ENCODE measurements at places on chromosomes 6 and 20.

GRCh38 chr6:5665173-5665572, 341.6 kb downstream of the NRN1 start:
- DNase-seq: no peak

DNA sequence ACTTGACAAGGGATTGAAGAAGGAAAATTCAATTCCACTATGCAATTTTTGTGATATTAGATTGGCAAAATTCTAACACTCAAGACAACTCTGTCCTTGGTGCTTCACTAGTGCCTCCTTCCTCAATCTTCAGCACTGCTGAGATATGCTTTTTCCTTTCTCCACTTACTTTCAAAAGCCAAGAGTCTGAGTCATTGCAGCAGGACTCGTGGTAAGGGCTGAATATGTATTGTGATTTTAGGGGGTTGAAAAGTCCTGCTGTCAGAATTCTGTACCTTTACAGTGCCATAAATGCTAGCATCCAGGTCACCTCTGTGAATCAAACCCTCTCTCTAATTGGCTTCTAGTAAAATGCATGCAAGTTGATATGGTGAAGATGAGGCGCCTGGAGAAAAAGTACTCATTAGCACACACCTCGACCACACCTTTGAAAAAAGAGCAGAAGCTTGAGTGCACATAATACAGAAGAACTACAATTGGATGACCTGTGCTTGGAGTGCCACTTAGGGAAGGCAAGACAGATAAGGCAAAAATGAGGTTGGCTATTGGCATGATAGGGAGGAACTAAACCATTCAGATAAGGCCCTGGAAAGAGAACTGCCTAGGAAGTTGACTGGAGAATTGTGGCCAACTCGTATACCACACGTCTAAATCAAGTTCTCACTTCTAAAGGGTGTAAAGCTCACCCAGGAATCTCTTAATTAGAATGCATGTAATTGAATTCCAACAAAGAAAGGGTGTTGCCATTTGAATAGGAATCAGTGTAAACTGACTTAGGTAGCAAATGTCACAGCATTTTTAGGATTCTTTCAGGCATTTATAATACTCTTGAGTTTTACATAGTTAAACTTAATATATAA, 43.6 kb upstream of the FAM83B start:
- DNase-seq: no peak

DNA sequence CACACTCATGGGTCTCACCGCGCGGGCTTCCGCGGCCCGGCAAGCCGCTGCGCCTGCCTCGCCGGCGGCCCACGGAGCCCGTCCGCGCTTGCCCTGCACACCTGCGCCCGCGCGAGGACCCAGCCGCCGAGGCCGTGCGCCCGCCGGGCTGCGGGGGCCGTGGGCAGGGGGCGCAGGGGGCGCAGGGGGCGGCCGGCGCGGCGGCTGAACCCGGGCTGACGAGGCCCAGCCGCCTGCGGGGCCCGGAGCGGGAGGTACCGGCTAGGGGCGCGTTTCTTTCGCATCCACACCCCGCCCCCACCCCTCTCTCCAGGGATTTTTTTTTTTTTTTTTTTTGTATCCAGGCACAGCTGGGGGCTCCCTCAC, 43.8 kb upstream of the OSTM1 start:
- DNase-seq: no peak

DNA sequence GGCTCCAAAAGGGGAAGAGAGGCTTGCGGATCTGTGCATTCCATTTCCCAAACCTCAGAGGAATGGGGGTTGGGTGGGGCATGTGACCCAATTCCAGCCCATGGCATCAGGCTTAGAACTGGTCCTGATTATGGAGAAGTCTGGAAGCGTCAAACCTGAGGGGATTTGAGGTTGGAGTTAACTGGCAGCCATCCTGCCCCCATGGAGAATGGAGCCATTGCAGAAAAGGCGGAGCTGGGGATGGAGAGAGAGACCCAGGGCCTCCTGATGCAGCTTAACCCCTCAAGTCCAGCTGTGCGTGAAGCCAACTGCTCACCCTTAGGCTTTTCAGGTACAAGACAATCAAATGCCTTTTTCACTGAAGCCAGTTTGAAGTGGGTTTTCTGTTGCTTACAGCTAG, 9.9 kb upstream of the SDCBP2 start:
- peak; percentile 35 for DNase-seq

DNA sequence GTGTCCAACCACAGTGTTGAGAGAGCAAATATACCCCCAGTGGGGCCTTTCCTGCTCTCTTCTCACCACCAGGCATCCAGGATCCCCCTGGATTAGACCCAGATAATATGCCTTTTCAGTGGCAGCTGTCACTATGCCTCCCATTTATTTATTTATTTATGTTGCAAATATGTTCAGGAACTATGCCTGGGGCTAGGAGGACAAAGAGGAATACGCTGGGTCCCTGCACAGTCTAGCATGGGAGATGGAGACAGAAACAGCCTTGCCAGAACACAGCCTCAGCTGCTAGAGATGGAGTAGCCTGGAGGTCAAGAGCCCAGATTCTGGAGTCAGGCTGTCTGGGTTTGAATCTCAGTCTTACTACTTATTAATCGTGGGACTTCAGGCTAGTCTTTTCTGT, 74.6 kb upstream of the LRFN2 start:
- no peak for DNase-seq

GRCh38 chr6:20056350-20056992, 155.8 kb downstream of the MBOAT1 start:
- DNase-seq: no peak

DNA sequence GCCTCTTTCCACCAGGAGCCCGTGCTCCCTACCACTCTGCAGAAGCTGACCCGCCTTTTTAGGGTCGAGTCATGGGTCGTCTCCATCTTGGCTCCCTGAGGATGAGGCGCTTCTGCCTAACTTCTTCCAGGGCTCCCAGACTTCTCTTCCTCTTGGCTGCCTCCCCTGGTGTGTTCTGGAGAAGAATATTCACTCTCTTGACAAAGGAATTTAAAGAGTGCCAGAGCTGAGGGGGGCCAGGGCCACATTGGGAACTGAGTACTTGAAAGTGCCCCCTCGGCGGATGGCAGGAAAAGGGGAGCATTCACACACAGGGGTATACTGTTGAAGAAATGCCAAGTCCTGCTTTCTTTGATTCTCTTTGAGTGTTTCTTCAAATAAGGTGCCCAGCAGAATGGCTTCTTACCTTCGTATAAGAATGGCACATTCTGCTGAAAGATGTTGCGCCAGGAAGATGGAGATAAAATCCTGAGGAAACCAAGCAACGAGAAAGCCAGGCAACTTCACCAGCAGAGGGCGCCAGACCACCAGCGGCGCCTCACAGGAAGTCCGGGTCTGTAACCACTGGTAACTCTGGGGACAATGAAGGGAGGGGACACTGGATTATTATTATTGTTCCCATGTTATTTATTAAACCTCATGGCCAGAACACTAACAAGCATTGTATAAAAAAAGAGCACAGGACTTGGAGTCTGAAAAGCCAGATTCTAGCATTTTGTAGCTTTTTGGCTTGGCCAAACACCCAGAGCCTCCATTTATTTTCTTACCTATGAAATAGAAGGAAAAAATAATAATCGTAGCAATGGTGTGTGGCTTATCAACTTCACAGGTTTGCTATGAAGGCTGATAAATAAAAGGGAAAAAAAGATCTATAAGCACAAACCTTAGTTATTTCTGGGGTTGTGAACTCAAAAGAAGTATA, 176.7 kb downstream of the HACE1 start:
- DNase-seq: peak; percentile 78

GRCh38 chr6:106574741-106575458, 54.4 kb downstream of the RTN4IP1 start:
- no peak for DNase-seq

DNA sequence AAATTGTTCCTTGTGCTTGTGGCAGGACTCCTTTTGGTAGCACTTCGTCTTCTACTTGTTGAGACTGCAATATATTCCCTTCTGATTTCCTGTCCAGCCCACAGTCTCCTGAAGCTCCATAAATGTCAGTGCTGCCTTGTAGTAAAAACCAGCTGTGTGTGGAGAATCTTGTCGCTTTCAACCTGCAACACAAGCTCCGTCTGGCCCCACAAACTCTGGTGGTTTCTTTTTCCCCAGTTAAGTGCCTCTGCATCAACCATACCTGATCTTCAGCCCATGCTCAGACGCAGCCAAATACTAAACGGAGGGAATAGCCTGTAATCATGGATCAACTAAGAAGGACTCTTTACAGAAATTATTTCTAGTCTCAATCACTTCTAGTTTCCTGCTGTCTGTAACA, 1133.3 kb upstream of the ADGRB3 start:
- DNase-seq: no peak

DNA sequence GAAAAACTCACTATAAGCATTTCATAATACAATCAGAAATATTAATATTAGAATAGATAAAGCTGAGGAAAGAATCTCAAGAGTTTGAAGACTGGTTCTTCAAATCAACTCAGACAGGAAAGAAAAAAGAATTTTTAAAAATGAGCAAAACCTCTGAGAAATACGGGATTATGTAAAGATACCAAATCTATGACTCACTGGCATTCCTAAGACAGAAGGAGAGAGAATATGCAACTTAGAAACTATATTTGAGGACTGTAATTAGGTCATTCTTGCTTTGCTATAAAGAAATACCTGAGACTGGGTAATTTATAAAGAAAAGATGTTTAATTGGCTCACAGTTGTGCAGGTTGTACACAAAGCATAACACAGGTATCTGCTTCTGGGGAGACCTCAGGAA, 665.1 kb downstream of the RNF144B start:
- no peak for DNase-seq

GRCh38 chr6:144785056-144785455, 499.9 kb downstream of the UTRN start:
- no peak for DNase-seq

GRCh38 chr6:57278570-57278969, 38.9 kb upstream of the PRIM2 start:
- no peak for DNase-seq

- DNase-seq: no peak
These were observed 99.3 kb upstream of the MRPS10 start for GRCh38 chr6:42316981-42317380.

GRCh38 chr20:34389954-34390555, 27.0 kb downstream of the ITCH start:
- no peak for DNase-seq

GRCh38 chr6:13918686-13919250, 6.0 kb upstream of the RNF182 start:
- DNase-seq: no peak

DNA sequence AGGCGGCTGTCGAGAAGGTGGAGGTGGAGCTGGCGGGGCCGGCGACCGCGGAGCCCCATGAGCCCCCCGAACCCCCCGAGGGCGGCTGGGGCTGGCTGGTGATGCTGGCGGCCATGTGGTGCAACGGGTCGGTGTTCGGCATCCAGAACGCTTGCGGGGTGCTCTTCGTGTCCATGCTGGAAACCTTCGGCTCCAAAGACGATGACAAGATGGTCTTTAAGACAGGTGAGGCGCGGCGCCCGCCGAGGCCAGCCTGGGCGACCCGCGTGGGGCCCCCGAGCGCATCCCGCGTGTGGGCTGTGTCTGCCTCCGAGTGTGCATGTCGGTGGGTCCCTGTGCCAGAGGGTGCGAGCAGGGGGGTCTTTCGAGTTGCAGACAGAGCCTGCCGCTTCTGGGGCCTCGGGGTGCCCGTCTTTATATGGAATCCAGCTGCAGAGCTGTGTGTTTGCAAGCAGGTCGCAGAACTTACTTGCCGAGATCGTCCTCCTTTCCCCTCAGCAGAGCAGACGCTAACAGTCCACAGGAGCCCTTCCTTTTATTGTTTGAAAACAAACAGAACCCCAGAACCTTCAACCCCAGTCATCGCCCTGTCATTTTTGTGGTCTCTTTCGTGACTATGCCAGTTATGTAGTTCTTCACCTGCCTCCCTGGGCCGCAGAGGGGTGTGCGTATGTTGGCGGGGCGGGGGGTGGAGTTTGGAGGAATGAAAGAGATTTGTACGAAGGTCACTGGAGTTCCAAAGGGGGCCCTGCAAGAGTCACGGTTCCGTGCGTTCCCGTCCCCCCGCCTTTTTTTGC, 766 bp downstream of the SLC16A10 start:
- peak; percentile 4 for DNase-seq

DNA sequence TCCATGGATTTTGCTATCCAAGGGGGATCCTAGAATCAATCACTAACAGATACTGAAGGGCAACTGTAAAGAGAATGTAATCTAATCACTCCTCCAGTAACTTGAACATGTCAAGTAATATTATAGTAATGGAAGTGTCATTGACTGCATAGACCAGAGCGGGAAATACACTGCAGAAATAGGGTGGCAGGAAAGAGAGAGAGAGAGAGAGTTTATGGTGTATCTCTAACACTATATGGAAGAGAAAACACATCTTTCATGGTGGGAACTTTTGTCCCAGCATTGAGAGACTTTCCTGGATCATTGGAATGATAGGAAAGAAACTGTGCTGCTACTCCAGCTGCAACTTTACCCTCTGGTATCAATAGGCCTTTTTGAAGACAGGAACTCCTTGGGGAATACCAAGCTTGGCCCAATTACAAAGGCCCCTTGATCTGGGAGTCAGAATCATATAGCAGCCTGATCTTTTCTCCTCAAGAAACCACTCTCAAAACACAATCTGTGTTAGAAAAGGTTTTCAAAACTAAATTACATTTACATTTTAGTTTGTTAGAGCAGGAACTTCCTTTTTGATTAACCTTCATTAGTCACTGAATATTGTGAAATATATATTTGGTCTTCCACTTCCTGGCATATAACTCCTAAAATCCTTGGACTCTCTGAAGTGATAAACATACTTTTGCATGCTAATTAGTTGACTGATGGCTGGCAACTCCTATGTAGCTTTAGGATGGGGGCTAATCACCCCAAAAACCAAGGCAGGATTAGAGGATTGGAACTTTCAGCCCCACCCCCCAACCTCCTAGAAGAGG, 29.5 kb upstream of the RNGTT start:
- no peak for DNase-seq

DNA sequence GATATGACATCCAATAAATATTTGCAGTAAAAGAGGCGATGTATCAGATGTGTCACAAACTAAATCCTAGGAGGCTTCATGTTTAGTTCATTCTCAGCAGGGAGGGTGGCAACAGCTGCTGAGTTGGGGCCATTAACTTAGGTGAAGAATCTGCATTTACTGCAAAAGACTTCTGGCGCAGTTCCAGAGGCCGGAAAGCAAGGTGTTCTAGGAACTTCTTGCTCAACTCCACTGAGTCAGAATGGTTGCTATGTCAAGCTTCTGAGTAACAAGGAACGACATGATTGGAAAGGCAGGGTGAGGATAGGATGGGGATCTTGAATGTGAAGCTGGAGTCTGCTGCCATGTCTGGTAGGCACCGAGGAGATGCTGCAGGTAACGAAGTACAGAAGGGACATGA, 11.7 kb downstream of the ADNP start:
- no peak for DNase-seq

- no peak for DNase-seq
These were observed 51.1 kb downstream of the ARID1B start for GRCh38 chr6:156828280-156828703.

All from stimulated activated effector memory CD8-positive, alpha-beta T cell treated with anti-CD3 and anti-CD28 coated beads, Interleukin-12 subunit alpha, Interleukin-12 subunit beta, amount 100 ng/mL, for 72 hours (primary cell).